ENCODE measurements at places on chromosomes 16 and 17. TPM values are rescaled to one million over a fixed set of nuclear protein-coding genes. Genes with fewer than 3 reads are reported as not detected.

DNA sequence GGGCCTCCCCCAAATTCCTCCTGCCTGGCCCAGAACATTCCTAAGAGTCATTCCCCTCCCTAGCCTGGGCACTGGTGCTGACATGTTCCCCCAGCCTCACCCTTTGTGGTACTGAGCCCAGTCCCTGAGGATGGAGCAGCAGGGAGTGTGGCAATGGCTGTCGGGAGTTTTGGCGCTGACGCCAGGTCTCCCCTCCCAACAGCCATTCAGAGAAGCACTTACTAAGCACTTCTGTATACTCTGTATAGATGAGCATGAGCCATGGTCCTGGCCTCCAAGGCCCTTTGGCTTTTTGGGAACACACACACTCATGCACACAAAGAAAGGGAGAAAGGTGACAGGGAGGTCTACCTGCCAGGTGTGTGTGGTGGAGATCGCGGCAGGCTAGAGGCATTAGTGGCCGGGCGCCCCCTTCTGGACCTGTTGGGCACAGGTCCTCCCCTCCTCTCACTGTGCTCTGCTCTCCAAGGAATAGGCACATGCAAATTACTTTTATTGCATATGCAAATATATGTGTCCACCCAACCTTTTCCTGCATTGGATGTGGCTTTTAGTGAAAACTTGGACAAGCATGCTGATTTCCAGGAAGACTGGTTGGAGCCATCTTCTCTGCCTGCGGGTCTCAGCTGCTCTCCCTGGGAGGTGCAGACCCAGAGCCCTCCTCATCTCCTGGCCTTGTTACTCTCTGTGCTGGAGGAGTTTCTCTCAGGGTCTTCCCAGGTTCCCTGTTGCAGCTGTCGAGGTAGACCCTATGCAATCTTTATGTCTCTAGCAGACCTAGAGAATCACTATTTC lies 17.4 kb upstream of the C17orf107 start:
- no peak overlapping the region for H3K4me3 ChIP-seq
- peak; percentile 57 for DNase-seq
- H3K4me1 ChIP-seq, result no peaks in the 10 kb centered on the region
- H3K36me3 ChIP-seq, result peaks cover 13% of the 10 kb centered on the region
- H3K27me3 ChIP-seq, result no peaks in the 10 kb centered on the region

GRCh38 chr16:4846503-4846900 lies 586 bp downstream of the GLYR1 start:
- H3K36me3 ChIP-seq, result peaks cover 8% of the 10 kb centered on the region
- H3K27ac ChIP-seq, result peak overlapping the region; percentile 86
- peak; percentile 32 for DNase-seq
- peaks cover 28% of the 10 kb centered on the region for H3K4me1 ChIP-seq
- peak overlapping the region; percentile 88 for H3K4me3 ChIP-seq

DNA sequence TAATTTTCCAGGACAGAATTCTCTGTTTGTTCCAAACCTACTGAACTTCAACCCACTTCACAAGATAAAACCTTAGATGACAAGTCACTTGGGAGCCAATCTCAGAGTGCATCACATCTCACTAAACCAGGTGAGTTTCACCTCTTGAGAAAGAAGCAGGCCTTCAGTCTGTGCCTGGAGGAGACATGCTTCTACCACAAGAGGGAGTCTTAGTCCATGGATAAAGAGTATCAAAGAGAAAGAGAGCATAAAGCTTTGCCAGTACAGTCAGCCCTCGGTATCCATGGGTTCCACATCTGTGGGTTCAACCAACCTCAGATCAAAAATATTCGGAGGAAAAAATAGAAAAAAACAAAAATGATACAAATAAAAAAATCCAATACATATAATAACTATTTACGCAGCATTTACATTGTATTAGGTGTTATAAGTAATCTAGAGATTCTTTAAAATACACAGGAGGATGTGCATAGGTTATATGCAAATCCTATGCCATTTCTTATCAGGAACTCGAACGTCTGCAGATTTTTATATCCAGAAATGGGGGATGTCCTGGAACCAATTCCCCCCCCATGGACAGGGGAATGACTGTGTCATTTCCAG lies 37.7 kb downstream of the DUSP14 start:
- H3K36me3 ChIP-seq, result peaks cover 20% of the 10 kb centered on the region
- H3K4me3 ChIP-seq, result no peak overlapping the region
- H3K4me1 ChIP-seq, result no peaks in the 10 kb centered on the region
- H3K27me3 ChIP-seq, result no peaks in the 10 kb centered on the region
- DNase-seq, result no peak

- DNase-seq, result no peak
- H3K36me3 ChIP-seq, result peaks cover 1% of the 10 kb centered on the region
- no peak overlapping the region for H3K4me3 ChIP-seq
- no peaks in the 10 kb centered on the region for H3K27me3 ChIP-seq
- H3K4me1 ChIP-seq, result no peaks in the 10 kb centered on the region
These were observed 2.7 kb upstream of the KCNJ18 start for GRCh38 chr17:21689604-21690003.

- H3K36me3 ChIP-seq, result no peaks in the 10 kb centered on the region
- no peak overlapping the region for H3K27ac ChIP-seq
- no peak overlapping the region for H3K4me3 ChIP-seq
- no peaks in the 10 kb centered on the region for H3K4me1 ChIP-seq
- H3K27me3 ChIP-seq, result peaks cover 96% of the 10 kb centered on the region
These were observed 19.3 kb upstream of the FOXF1 start for GRCh38 chr16:86490859-86491639.

DNA sequence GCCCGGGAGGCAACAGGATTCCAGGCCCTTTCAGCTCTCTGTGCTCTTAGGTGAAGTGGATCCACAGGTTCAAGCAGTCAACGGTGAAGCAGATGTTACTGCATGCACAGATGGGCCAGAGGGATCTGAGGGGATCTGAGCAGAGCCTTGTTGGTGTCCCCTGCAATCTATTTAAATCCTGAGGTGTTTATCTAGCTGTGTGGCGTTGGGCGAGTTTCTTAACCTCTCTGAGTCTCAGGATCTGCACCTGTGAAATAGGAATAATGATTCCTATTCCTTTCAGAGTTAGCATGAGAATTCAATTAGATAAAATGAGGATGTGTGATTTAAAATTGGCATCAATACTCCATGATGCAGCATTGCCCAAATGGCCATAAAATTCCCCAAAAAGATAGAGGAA lies 237.3 kb upstream of the CDH5 start:
- peaks cover 2% of the 10 kb centered on the region for H3K4me1 ChIP-seq
- no peak overlapping the region for H3K4me3 ChIP-seq
- peaks cover 58% of the 10 kb centered on the region for H3K27me3 ChIP-seq
- H3K36me3 ChIP-seq, result no peaks in the 10 kb centered on the region

CMTM2 gene
- not detected for total RNA-seq

Measured in progenitor cell of endocrine pancreas (in vitro differentiated cells).